ENCODE measurements at places on chromosomes 11 and 22.
A peak's percentile ranks its signal among the peaks of the same experiment; 100 is the strongest.

DNA sequence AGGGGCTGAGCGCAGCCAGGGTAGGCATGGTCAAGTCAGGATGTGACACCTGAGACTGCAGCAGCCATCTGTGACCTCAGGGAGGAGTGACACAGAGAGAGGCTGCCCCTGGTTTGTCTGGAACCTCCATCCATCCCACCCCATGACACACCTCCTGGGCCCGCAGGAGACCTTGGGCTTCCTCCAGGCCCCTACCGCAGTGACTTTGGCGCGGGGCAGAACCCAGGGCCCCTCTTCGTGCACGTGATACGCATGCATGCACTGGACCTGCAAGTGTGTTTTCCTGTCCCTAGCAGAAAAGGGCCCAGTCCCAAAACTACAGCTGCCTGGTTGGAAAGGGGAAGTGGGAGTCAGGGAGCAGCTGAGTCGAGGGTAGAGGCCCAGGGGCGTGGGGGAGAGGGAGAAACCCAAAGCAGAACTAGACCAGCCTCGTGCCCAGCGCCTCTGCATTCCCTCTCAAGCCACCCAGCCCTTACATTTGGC lies 7.9 kb upstream of the CYTH4 start:
- peak; percentile 95 for DNase-seq

DNA sequence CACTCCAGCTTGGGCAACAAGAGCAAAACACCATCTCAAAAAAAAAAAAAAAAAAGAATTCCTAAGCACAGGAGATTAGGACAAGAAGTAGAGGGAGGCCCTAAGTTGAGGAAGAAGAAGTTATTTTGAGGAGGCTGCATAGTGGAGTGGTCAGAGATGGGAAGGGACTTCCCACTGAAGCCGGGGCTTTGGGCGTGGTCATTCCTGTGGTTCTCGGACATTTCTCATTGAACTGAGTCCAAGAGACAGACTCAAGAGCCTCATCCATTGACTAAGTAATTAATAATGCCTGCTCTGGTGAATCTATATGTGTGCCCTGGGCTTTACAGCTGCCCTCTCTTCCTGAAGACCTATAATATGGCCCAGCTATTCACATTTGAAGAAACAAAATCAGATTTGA lies 53.2 kb upstream of the FTH1 start:
- peak; percentile 91 for DNase-seq

GRCh38 chr11:1274501-1274900 lies 34.9 kb downstream of the TOLLIP start:
- no peak for DNase-seq

GRCh38 chr11:121071846-121072450 lies 29.1 kb upstream of the TECTA start:
- no peak for DNase-seq

DNA sequence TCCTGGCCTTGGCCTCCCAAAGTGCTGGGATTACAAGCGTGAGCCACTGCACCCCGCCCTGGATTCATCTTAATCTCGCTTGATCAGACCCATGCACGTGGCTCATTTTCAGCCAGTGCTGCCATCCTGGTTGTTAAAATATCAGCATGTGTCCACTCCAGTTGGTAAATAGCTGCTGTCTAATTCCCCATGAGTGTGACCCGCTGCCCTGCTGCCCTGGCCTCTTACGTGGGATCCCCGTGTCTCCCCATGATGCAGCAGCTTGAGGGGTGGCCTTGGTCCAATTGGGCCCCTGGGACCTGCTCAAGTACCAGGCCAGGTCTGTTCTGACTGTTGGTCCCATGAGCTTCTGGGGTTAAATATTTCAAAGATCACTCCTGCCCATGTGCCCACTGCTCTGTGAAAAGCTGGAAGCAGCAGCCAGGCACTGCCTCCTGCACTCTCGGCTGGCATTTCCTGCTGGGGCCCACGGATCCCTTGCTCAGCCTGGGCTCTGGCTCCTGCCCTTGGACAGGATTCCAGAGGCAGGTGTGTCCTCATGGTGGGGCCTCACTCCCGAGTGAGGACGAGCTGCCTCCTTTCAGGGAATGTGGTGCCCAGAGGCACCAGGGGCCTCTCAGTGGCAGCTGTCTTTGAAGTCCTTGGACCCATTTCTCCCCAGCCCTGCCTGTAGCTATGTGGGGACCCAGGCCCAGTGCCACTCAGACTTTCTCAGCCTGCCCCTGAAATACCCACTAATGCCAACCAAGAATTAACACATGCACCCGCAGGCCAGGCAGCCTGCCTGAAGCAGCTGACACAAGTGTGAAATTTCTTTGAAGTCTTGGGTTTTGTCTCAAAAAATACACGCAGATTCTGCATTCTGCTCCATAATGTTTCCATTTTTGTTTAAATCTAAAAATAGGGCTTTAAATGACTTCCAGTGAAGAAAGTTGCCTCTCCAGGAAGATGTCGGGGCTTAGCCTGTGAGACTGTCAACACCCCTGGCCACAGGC lies 38.1 kb upstream of the PRDM11 start:
- DNase-seq = no peak

DNA sequence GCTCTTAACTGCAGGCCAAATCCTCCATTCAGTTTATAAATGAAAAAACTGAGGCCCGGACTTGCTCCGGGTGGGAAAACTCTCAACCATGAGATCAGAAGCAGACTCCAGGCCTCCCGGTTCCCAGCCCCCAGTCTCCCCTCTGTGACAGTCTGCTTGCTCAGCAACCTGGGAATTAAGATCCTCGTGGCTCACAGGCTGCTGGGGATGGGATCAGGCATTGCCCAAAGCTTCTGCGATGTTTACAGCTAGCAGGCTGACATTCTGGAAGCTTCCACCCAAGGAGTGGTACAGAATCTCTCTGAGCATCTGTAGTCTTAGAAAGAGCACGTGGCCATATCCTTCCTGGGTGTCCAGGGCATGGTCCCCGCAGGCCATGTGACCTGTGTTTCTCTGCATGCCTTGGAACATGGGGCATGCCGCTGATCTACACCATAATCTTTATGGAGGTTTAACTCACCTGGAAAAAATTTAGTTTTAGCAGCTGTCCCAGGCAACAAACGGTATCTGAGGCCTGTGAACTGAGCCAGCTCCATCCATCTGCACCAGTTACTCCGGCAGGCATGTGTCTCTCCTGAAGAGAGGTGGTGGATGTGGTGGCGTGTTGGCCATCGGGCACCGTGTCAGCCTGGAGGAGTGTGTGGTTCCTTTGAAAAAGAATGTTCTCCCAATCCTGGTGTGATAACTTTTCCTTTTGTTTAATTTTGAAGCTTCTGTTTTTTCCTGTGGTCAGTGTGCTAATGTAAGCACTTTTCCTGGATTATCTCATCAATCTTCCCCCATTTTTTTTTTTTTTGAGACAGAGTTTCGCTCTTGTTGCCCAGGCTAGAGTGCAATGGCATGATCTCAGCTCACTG lies 7.9 kb downstream of the FBLN1 start:
- no peak for DNase-seq

DNA sequence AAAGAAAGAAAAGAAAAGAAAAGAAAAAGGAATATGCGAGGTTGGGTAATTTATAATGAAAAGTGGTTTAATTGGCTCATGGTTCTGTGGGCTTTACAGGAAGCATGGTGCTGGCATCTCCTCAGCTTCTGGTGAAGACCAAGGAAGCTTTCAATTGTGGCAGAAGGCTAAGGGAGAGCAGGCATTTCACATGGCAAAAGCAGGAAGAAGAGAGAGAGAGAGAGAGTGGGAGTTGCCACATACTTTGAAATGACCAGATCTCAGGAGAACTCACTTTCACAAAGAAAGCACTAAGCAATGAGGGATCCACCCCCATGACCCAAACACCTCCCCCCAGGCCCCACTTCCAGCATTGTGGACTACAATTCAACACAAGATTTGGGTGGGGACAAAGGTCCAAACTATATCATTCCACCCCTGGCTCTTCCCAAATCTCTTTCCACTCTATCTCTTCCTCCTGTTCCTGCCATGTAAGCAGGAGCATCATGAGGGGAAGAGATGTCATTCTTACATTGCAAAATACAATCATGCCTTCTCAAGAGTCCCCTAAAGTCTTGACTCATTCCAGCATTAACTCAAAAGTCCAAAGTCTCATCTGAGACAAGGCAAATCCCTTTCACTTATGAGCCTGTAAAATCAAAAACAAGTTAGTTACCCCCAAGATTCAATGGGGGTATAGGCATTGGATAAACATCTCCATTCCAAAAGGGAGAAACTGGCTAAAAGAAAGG lies 38.9 kb downstream of the LINC01488 start:
- no peak for DNase-seq

DNA sequence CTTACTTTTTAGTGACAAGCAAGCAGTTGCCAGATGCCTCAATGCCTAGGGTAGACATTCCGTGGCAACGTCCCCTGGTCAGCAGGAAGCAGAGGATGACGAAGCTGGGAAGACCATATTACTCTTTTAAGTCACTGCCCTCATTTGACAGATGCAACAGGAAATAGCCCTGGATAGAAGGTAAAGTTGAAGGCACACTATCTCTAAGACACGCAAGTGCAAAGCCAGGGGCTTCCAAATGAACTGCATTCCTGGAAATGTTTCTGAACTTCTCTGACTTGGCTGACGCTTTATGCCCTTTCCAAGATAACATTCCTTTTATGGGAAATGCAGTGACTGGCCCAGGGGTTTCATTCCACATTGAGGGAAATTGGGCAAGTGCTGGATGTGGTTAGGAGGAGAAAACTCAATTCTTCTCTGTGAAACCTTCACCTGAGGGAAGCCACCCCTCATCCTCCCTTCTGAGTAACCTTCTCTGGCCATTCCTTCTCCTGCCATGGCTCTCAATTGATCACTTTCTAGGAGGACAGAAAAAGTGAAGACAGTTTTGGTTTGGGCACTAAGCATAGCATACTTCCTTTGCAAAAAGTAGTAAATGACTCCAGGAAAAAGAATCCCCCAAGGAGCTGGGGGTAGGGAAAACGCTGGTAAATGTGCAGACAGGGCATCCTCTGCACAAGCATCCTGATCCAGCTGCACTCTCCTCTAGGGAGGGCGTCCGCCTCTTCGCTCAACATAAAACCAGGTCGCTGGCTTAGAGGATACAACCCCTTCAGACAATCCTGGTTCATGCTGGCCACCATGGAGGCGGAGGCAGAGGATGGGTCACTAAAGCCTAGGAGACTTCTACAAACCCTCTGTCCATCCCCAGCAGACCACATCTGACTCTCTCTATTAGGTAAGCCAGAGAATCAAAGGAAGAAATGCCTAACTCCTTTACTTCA lies 14.5 kb downstream of the PCSK7 start:
- no peak for DNase-seq

- DNase-seq = peak; percentile 62
These were observed 9.3 kb downstream of the MSANTD4 start for GRCh38 chr11:106012744-106013143.

All from suppressor macrophage treated with lipopolysaccharide for 4 hours (primary cell).